A549 treated with RU486 at 1 μM for 4 hours (cell line): ENCODE measurements at places on chromosomes 13 and 19. TPM values are rescaled to one million over a fixed set of nuclear protein-coding genes. Genes with fewer than 3 reads are reported as not detected.

Gene ZNF443
- 0.76 to 1.5 TPM (median 0.99 TPM) in 5 replicates for total RNA-seq

Gene CBY2
- total RNA-seq, result not detected in 5 replicates

Gene PCDH20
- total RNA-seq, result not detected in 5 replicates

Gene OVOL3
- total RNA-seq, result 0.31 to 0.80 TPM in 2 of 5 replicates, not detected in the others

Gene CGB1
- not detected in 5 replicates for total RNA-seq

Gene FGF22
- total RNA-seq, result 0.24 to 0.95 TPM (median 0.67 TPM) in 5 replicates

Gene FCER2
- total RNA-seq, result not detected in 5 replicates

Gene PBX4
- 1.5 to 2.1 TPM (median 1.9 TPM) in 5 replicates for total RNA-seq

Gene FPR1
- 0.07 to 0.14 TPM (median 0.10 TPM) in 4 of 5 replicates, not detected in the other for total RNA-seq

Gene CABP5
- not detected in 5 replicates for total RNA-seq

Gene C5AR1
- 0.91 to 2.3 TPM (median 1.9 TPM) in 5 replicates for total RNA-seq

Gene SSC5D
- total RNA-seq, result 0.54 to 1.2 TPM (median 0.95 TPM) in 5 replicates

Gene ZNF583
- 2.0 to 2.7 TPM (median 2.3 TPM) in 5 replicates for total RNA-seq

Gene PGLYRP2
- total RNA-seq, result 0.06 TPM in 1 of 5 replicates, not detected in the others

Gene LSM7
- 135 to 166 TPM (median 148 TPM) in 5 replicates for total RNA-seq

Gene OR4F17
- total RNA-seq, result not detected in 5 replicates

Gene LGI4
- total RNA-seq, result 0.06 to 0.21 TPM (median 0.16 TPM) in 5 replicates

Gene ZNF177
- 0.38 to 0.66 TPM (median 0.54 TPM) in 5 replicates for total RNA-seq

Gene SIGLEC8
- not detected in 5 replicates for total RNA-seq

Gene ZNF492
- not detected in 5 replicates for total RNA-seq

Gene THSD1
- 11.5 to 12.8 TPM (median 12.0 TPM) in 5 replicates for total RNA-seq

Gene SOX1
- not detected in 5 replicates for total RNA-seq

Gene CERS1
- 3.2 to 5.8 TPM (median 4.9 TPM) in 5 replicates for total RNA-seq

Gene KLK14
- 0.16 to 0.92 TPM (median 0.39 TPM) in 5 replicates for total RNA-seq

Gene SLC25A15
- 11.8 to 19.4 TPM (median 17.8 TPM) in 5 replicates for total RNA-seq

Gene DPY19L3
- total RNA-seq, result 8.8 to 12.4 TPM (median 11.8 TPM) in 5 replicates

Gene PEG3
- total RNA-seq, result not detected in 5 replicates

Gene PEX11G
- 0.93 to 2.1 TPM (median 1.8 TPM) in 5 replicates for total RNA-seq

Gene DHDH
- 1.1 to 2.1 TPM (median 1.5 TPM) in 5 replicates for total RNA-seq

Gene PRR12
- total RNA-seq, result 24.2 to 35.2 TPM (median 31.5 TPM) in 5 replicates

Gene SMARCA4
- total RNA-seq, result 7.6 to 11.8 TPM (median 9.1 TPM) in 5 replicates

Gene DCLK1
- total RNA-seq, result 0.59 to 1.1 TPM (median 1.0 TPM) in 5 replicates

Gene KANK3
- 4.0 to 4.7 TPM (median 4.3 TPM) in 5 replicates for total RNA-seq

Gene ATP8A2
- total RNA-seq, result 0.08 TPM in 1 of 5 replicates, not detected in the others

Gene GYS1
- total RNA-seq, result 16.4 to 21.4 TPM (median 17.5 TPM) in 5 replicates

Gene ZNF574
- total RNA-seq, result 27.3 to 39.3 TPM (median 37.1 TPM) in 5 replicates

Gene PLEKHF1
- 6.9 to 11.3 TPM (median 9.5 TPM) in 5 replicates for total RNA-seq

Gene ZNF728
- not detected in 5 replicates for total RNA-seq
